ENCODE measurements at places on chromosomes 2 and 18. TPM values are rescaled to one million over a fixed set of nuclear protein-coding genes. Genes with fewer than 3 reads are reported as not detected.

GRCh38 chr2:64204703-64205102, 60.5 kb upstream of the PELI1 start:
- H3K36me3 ChIP-seq, result peaks cover 8% of the 10 kb centered on the region
- H3K27ac ChIP-seq, result peak overlapping the region; percentile 78
- no peak for DNase-seq

Gene TBR1
- total RNA-seq, result not detected

DNA sequence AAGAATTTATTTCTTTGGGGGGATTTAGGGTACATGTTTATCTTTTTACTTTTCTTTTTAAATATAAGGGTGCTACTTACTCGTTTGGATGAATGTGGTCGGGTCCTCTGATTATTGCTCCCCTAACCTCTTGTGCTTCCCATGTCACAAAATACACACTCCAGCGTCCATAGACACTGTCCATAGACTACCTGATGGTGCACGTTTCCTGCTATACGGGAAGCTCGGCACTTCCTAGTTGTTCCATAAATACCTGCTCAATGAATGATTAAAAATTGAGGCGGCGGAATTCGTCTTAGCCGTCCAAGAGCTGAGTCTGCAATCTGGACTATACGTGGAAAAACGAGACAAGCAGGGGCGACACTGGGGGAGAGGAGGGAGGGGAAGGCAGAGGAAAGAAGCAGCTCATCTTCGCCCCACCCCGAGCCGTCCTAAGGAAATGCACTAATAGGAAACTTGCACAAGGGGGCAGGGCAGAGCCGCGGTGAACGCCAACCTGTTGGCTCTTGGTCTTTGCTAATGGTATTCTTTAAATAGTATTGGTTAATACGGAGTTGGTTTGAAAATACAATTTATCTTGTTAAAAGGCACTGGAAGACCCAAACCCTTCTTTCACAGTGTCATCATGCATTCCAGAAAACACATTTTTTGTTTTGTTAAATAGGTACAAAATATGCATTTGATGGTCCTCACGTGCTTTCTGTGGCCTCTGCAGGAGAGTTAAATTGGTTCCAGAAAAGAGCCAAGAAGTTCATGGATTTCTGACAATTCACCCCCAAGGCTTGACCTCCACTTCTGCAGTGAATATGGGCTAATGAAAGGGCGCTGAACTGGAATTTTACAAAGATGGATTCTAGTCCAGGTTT, 73.0 kb upstream of the KCTD1 start:
- DNase-seq, result peak; percentile 52
- no peak overlapping the region for H3K27ac ChIP-seq
- H3K27me3 ChIP-seq, result peaks cover 2% of the 10 kb centered on the region
- no peaks in the 10 kb centered on the region for H3K4me1 ChIP-seq

GRCh38 chr2:215355801-215356200, 43.9 kb downstream of the ATIC start:
- DNase-seq, result no peak
- H3K4me3 ChIP-seq, result no peak overlapping the region
- peaks cover 32% of the 10 kb centered on the region for H3K36me3 ChIP-seq
- H3K4me1 ChIP-seq, result no peaks in the 10 kb centered on the region

DNA sequence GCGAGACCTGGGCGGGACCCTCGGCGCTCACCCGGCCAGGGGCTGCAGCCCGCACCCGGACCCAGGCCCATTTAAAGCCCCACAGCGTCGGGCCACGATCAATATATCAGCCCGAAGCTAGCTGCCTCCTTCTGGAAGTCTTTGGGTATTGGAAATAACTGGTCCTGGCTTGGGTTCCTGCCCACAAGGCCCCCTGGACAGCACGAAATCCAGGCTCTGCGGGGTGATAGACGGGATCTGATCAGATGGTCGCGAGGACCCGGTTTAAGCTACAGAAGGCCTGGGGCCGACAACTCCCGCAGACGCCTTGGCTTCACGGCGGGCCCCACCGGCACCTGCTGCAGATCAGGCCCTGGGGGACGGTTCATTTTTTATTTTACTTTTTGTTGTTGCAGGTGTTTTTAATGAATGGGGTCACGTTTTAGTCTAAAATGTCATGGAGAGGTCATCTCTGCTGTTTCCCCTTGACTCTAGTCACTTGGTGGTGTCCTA, 362 bp upstream of the PSTPIP2 start:
- peak overlapping the region; percentile 36 for H3K27ac ChIP-seq
- no peaks in the 10 kb centered on the region for H3K27me3 ChIP-seq
- H3K4me3 ChIP-seq, result peak overlapping the region; percentile 83
- DNase-seq, result no peak

DNA sequence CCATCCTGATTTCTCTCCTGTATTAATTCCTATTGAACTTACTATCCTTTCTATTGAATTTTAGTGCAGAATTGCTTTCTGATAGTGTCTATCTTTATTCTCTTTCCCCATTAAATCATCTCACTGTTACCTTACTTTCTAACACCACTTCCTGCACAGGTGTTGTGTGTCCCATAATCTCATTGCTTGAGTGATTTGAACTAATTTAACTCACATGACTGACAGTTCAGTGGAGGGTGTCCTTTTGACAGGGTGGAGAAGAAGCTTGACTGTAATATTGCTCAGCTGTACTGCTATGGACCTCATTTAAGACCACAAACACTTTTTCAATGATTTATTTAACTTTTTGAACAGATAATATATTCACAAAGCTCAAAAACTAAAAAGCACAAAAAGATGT, 211.8 kb downstream of the NRXN1 start:
- no peaks in the 10 kb centered on the region for H3K4me1 ChIP-seq
- H3K36me3 ChIP-seq, result no peaks in the 10 kb centered on the region
- H3K27ac ChIP-seq, result no peak overlapping the region
- H3K27me3 ChIP-seq, result no peaks in the 10 kb centered on the region
- no peak overlapping the region for H3K4me3 ChIP-seq

Measured in activated naive CD8-positive, alpha-beta T cell treated with anti-CD3 and anti-CD28 coated beads, Interleukin-2, amount 10 ng/mL, durations not matched to agents 7 days and 5 days (primary cell).